NK-92 treated with Interleukin-12 subunit alpha and Interleukin-12 subunit beta, amount 100 ng/mL, for 24 hours (cell line): ENCODE measurements at places on chromosomes 5 and 9.

- DNase-seq, result no peak
Measured at GRCh38 chr9:73009649-73010288, 56.9 kb upstream of the ALDH1A1 start.

DNA sequence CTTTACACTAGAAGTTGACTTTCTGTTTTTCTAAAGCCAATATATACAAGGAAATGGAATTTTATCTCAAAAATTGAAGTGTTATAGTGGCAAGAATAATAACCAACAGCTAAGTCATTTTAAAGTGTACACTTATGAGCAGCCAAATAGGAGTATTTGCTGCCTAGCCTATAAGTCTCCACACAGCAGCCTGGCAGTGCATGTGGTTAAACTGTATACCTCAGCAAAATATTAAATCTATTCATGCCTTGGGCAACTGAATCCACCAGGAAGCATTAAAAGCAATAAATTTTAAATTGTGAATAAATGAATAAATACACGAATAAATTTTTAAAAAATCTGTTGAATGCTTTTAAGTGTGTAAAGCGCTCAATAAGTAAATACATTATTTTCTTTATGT lies 432.4 kb upstream of the RORB start:
- DNase-seq, result no peak

DNA sequence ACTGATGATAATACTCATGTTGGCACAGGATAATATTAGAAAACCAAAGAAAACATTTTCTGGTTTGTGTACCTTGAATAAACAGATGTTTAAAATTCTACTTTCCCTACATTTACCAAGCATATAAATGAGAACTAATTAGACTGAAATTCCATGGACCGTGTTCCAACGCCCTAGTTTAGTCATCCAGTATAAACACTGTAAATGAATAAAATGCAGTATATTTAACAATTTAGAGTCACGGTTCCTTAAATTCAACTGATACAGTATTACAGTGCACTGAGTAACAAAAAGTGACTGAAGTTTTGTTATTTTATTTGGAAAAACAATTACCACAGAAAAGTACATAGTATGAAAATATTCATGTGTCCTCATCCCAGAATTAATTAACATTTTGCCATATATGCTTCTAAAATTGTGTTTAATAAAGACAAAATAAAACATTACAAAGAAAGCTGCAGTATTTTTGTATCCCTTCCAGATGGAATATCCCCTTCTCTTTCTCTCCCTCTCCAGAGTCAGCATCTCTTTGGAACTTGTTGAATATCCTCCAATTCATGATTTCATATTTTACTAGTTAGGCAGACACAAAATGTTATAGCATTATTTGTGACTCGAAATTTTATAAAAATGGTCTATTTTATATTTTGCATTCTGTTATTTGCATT lies 112.5 kb downstream of the HMHB1 start:
- no peak for DNase-seq

DNA sequence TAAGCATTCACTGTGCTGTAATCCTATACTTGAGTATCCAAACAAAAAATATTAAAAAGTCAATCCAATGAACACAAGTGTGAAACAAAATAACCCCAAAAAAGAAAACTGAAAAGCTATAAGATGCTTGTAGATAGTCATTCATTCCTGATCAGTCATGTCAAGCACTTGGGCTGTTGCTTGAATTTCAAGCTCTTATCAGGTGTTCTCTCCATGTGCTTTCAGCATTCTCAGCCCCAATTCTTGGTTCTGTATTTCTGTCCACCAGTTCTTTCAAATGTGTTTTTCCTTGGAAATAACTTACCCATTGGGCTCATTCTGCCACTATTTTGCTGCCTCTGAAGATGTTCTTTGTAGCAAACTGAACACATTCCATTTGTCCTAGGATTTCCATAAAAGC lies 4.7 kb downstream of the ZFAND5 start:
- DNase-seq, result no peak

DNA sequence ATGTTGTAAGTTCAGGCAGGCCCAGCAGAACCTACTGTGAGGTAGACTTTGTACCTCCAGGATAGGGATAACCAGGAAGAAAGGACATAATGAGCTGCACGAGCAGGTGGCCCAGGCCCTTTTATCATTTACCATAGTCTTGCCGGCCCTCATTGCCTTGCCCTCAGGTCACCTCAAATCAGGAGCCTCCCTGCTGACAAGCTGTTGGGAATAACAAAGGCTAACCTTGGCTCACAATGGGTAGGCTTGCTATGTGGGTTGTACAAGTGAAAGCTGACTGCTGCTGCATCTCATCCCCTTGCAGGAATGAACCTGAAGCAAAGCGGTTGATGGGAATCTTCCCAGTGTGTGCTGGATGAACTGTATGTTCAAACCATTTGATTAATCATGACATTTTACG lies 159.5 kb upstream of the ACTBL2 start:
- no peak for DNase-seq

GRCh38 chr5:108505608-108506007 lies 123.7 kb upstream of the FBXL17 start:
- no peak for DNase-seq

DNA sequence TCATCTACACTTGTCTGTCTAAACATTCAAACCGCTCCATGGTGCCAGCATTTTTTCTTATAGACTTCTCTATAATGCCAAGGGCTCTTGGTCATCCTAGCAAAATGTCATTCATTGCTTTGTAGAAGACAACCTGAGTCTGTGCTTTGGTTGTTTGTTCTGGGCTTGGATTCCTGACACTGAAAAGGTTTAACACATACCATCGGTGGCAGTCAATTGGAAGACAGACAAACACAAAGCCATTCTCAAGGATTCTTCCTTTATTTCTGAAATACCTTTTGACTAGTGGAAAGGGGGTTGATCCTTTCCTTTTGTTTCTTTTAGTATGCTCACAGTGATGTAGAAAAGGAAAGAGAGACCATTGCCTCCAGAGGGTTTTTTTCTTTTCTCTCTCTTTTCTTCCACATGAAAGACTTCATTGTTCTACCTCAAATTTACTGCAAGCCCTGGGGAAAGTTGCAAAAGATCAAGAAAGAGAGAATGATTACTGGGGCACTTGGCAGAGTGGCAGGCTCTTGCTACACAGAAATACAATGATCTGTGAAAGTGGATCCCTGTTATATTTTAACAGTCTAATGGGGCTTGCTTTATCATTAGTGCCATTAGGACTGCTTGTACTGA lies 66.4 kb upstream of the TMC1 start:
- no peak for DNase-seq

- DNase-seq, result no peak
Measured at GRCh38 chr9:37944671-37945481, 40.9 kb upstream of the SLC25A51 start.

- DNase-seq, result no peak
Measured at GRCh38 chr9:133935328-133936005, 56.7 kb downstream of the VAV2 start.

- no peak for DNase-seq
Measured at GRCh38 chr5:169569513-169569912, 14.1 kb upstream of the SPDL1 start.

- DNase-seq, result no peak
Measured at GRCh38 chr5:76689321-76690036, 26.4 kb upstream of the F2R start.

DNA sequence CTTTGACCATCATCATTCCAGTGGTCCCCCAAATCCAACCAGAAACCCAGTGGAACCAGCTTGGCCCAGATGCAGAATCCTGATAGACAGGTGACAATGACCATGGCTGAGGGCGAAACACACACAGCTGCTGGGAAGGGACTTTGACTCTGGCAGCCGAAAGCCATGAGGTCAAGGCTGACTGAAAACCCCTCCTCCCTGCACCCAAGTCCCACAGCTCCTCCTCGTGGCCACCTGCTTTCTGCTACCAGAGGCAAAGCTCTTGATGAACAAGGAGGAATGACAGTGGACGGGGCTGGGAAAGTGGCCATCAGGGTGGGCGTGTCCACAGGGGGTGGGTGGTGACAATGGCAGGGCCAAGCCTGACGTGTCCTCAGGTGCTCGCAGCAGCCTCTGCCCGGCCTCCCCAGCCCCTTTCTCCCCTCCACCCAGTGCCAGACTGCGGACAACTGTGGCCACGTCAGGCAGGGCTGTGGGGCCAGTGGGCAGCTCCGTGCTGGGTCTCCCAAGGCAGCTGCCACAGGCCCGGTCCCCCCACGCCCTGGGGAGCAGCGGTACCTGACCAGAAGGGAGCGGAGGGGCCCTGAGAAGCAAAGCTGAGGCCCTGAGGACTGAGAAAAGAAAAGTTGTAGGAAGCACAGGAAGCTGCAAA lies 30.8 kb upstream of the SARDH start:
- DNase-seq, result no peak

DNA sequence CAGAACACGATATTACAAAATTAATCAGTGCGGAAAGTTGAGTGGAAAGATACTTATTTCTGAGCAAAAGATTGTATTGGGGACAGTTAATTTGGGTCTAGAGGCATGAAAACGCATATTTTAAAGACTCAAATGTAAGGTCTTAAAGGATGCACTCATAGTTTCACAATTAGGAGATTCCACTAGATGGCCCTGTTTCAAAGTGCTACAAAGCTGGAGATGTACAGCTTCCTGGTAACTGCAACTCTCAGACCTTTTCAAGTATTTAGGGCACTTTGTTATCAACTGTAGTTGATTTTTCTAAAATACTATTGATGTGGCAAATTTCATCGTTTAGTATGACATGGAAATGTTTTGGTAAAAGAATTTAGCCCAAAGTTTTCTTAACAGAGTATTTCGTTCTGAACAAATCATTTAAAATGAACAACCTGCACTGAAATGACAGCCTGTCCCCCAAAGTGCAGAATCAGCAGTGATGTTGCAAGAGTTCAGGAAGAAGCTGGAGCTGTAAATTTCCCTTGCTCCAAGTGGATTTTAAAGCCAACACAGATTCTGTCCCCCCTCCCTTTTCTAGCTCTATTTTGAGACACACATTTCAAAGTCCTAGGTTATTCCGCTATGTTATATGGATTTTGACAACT lies 16.2 kb upstream of the NDUFB6 start:
- DNase-seq, result no peak

- no peak for DNase-seq
Measured at GRCh38 chr5:62168506-62169281, 137.3 kb upstream of the KIF2A start.

DNA sequence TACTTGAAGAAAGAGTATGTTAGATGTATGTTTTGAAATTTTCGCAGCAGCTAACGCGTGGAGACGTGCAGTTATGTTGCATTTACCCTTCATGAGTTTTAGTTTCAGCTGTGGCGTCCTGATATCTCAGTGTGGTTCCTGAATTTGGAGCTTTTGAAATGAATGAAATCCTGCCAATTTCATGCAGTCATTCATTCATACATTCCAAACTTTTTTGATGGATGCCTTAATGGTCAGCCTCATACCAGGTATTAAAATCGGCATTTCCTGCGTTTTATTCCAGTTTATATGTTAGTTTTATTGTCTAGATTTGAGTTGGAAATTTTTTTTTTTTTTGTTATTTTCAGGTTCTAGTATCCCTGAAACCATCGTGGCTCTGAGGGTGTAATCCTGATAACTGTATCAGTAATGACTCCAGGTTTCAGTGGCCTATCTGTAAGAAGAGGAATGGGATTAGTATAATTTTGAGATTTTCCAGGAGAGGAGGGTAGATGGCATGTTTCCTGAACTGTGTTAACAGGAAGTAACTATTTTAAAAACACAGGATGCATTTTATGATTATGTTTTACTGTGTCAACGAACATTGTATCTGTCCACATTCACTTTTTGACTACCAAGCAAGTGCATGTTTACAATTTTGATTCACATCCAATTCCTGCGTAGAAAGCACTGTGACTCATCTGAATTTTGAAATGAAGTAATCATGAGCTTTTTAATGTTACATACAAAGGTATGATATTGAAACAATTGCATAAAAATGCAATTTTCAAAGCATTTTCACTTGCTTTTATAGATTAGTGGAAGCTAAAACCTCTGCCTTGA lies 1.0 kb downstream of the FOCAD start:
- no peak for DNase-seq

DNA sequence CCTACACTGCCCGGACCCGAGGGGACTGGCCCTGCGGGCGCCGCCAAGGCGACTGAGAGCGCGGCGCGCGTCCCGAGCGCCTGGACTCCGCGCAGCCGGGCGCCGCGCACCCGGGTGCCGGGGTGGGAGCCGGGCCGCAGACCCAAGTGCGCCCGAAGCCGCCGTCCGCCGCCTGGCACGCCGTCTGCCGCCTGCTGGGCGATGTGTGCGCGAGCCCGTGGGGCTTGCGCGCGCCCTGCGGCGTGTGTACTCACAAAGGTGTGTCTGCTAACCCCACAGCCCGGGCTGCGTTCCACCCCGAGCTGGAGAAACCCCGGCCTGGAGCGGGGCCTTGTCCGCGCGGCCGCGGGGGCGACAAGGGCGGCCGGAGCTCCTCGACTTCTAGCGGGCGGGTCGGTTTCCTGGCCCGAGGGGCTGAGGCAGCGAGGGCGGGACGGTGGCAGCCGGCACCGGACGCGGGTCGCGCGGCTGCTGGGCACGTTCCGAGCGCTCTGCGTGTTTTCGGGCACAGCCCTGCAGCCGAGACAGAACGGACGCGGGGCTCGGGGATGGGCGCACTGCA lies 1.1 kb upstream of the ZSWIM6 start:
- peak; percentile 69 for DNase-seq

GRCh38 chr5:96079075-96079474 lies 117.4 kb upstream of the ELL2 start:
- DNase-seq, result no peak

GRCh38 chr5:92050970-92051369 lies 667.9 kb upstream of the ARRDC3 start:
- DNase-seq, result no peak

- DNase-seq, result no peak
Measured at GRCh38 chr9:108544866-108545265, 310.9 kb downstream of the ACTL7B start.

DNA sequence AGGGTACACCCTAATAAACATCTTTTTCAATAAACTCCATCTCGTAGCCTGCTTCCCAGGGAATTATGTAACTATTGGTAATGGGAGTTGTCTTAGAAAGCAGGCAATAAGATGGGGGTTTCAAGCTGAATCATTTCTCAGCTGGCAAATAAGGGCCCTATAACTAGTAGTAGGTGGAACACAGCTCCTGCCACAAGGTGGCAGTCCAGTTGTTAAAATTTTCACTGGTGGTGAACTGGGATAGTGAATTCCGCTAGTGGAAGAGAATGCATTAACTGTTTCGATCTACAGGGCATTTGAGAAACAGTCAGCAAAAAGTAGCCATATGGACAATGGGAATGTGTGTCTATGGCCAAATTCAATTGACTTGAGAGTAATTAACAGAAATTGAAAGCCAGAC lies 27.7 kb downstream of the PCDHB15 start:
- no peak for DNase-seq
